ENCODE measurements at places on chromosomes 6 and 20.

DNA sequence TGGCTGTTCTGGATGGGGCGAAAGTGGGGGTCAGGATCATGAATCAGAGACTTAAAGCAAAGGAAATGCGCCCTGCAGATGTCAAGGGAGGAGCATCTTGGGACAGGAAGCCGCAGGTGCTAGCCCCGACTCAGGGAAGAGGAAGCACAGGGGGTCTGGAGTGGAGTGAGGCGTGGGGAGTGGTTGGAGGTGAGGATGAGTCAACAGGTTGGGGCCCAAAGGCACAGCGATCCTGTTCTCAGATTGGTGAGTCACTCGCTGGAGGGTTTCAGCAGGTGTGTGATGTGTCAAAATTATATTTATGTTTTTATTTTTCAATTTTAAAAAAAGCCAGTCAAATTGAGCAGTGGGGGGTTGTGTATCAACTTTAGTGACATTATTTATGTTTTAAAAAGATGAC is 19.0 kb downstream of the PACSIN1 start:
- no peak for DNase-seq

- no peak for DNase-seq
Observed at GRCh38 chr6:17714879-17715851, 8.4 kb upstream of the NUP153 start.

- DNase-seq, result no peak
Observed at GRCh38 chr6:151096255-151096612, 143.5 kb upstream of the AKAP12 start.

GRCh38 chr20:53405139-53405538 is 188.5 kb downstream of the ZNF217 start:
- no peak for DNase-seq

DNA sequence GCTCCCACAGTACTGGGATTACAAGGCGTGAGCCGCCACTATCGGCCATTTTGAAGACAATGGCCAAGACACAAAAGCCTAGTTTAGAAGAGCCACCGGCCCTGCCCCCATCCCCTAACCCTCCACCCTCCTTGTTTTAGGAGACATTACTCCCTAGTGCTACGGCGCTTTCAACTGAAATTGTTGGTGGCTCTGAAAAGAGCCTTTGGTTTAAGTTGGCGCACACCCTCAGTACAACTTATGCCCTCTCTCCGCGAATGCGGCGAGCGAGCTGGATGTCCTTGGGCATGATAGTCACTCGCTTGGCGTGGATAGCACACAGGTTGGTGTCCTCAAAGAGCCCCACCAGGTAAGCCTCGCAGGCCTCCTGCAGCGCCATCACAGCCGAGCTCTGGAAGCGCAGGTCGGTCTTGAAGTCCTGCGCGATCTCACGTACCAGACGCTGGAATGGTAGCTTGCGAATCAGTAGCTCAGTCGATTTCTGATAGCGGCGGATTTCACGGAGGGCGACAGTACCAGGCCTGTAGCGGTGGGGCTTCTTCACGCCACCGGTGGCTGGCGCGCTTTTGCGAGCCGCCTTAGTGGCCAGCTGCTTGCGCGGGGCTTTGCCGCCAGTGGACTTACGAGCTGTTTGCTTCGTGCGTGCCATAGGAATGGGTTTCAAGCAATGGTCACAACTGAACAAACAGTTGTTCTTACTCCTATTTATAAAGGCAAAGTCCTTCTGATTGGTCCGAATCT is 114.9 kb upstream of the BTN3A2 start:
- peak; percentile 53 for DNase-seq

GRCh38 chr6:168468045-168468444 is 27.1 kb downstream of the SMOC2 start:
- no peak for DNase-seq

GRCh38 chr6:84329077-84329476 is 101.6 kb upstream of the CEP162 start:
- DNase-seq, result no peak

- DNase-seq, result peak; percentile 37
Observed at GRCh38 chr20:25623225-25623735, 534 bp downstream of the NANP start.

GRCh38 chr6:163592872-163593271 is 178.4 kb downstream of the QKI start:
- DNase-seq, result no peak

DNA sequence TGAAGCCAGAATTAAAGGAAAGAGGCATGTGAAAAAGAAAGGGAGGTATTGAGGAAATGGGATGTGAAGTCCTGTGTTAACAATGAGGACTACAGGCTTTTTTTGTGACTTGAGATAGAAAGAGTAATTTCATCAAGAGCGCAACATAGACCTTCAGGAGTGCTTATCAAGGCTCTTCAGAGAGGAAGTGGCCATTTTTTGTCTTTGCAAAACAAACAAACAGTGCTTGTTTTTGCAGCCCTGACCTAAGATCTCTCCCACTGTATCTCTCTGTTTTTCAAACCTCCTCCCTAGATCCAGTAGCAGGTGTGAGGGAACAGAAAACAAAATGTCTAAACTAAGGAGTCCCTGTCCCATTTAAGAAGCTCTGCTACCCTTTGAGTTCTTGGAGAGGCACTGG is 710.3 kb upstream of the MARCKS start:
- no peak for DNase-seq

DNA sequence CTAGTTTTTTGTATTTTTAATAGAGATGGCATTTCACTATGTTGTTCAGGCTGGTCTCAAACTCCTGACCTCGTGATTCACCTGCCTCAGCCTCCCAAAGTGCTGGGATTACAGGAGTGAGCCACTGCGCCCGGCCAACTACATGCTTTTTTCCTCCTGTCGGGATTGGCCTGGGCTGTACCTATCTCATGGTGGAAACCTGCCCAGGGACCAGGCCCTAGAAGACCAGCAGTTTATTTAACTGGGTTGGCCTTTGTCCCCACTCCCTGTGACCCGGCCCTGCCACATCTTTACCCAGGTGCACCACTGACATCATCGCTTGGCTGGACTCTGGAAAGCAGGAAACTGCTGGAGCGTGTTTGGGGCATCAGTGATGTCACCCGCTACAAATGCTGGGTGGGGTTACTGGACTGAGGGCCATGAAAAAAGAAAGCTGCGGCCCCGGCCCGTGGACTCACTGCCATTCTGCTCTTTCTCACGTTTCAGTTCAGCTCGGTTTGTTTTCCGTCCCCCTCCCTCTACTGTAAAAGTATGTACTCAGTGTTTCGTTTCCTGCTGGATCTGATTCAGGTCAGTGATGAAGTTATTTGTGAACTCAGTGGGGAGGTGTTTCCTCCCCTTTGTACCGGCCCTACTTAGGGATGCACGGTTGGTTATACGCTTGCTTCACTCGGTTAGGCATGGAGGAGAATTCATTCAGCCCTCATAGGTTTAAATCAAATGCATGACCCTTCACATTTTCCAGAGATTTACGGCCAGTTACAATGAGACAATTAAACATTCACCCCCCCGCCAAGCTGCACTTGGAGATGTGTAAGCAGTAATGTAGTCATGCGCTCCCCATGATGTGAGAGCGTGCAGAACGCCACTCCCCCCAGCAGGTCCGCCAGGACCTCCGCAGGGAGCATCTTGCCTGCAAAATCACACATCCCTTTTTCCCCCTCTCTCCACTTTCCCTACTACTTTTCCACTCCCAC is 179.3 kb downstream of the MTHFD1L start:
- peak; percentile 63 for DNase-seq

DNA sequence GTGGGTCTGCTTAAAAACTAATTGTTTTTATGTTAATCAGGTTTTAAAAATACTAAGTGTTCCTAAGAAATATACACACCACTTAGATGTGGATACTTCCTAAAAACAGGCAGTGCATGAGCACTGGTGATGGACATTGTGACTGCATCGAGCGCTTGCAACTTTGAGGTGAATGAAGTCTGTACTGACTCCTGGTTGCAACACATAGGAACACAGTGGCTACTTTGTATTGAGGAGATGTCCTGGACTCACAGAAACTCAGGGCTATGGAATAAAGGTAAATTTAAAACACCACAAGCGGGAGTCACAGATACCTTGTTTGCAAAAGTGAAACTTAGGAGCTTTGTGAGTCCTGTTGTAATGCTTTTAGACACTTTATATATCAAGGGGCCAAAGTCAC is 55.6 kb upstream of the POLR1H start:
- DNase-seq, result no peak

DNA sequence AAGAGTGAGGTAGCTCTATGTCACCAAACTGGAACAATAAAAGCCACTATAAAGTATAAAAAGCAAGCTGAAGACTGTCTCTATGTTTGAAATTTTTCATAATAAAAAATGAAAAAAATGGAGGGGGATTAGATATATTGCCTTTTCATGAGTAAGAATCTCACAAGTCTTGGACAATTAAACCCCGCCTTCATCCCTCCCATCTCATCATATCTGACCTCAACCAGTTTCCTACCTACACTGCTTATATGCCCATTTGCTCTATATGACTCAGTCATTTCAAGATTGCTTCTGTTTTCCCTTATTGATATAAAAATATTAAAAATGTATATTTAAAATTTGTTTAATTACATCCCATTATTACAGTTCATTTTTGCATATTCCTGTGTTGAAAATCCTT is 2.9 kb upstream of the TRIM39 start:
- DNase-seq, result no peak

DNA sequence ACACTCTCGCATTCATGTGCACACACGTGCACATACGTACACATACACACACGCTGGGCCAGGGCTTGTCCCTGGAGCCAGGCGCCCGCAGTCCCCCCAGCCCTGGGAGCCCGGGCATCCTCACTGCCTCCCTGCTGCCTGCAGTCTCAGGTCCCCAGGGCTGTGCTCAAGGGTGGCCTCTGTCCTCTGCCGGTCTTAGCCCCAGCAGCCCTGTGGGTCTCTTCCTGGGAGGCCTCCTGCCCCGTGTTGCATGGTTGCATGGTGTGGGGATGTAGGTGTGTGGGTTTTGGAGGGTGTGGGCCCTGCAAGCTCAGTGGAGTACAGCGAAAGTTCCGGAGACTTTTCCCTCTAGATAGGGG is 101.5 kb downstream of the TMEM242 start:
- DNase-seq, result no peak

- DNase-seq, result no peak
Observed at GRCh38 chr20:49585585-49586245, 17.8 kb upstream of the PTGIS start.

DNA sequence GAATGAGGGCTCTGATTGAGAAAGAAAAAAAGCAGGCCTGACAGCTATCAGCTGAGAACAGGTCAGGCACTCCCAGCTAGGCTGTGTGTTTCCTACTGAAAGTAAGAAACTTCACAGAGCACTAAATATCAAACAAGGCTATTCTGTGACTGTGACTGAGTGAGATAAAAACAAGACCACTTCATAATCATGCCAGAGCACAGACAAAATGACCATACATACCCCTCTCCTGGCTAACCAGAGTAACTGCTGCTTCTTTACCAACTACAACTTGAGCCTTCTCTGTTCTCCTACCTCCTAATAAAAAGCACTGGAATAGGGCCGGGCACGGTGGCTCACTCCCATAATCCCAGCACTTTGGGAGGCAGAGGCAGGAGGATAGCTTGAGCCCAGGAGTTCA is 6.8 kb upstream of the BTN1A1 start:
- no peak for DNase-seq

- DNase-seq, result no peak
Observed at GRCh38 chr20:24866008-24866407, 83.1 kb upstream of the CST7 start.

DNA sequence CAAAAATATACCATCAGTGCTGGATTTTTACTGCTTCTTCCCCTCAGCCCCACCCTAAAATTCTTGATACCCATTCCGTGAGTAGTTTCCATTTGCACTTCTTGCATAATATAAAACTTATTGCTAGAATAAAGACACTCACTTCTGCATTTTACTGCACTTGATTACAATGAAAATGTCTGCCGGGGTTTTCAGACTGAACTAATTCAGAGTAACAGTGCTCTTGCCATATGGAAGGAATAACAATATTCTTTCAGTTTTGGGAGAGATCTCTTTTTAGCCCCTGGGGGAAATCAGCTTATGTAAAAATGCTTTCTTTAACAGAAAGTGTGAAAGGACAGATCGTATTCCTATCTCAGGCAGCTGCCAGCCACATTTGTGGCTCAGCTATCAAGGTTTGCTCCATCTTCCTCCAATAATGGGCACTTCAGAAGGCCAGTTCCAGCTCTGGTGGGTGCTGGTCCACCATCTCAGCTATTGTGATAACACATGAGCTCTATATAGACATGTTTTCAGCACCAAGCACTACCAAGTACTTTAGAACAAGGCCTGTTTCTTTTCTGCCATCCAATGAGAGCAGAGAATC is 8.9 kb downstream of the SMLR1 start:
- DNase-seq, result no peak

- no peak for DNase-seq
Observed at GRCh38 chr6:124536157-124536841, 425.9 kb upstream of the RNF217 start.

DNA sequence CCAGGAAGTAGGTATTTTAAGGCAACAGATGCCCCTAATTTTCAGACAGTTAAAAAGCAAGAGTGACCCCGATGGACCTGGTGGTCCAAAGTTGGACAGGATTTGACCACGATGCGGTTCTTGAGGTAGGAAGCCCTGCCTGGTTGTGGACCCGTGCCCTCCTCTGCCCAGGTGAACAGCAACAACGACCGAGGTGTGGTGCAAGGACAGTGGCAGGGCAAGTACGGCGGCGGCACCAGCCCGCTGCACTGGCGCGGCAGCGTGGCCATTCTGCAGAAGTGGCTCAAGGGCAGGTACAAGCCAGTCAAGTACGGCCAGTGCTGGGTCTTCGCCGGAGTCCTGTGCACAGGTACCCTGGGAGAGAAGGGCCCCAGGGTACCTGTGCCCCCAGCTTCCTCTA is 18.7 kb downstream of the TGM6 start:
- DNase-seq, result no peak

- no peak for DNase-seq
Observed at GRCh38 chr20:10474606-10475184, 39.6 kb downstream of the SLX4IP start.

- DNase-seq, result peak; percentile 92
Observed at GRCh38 chr6:109381747-109382575, at the start of gene CD164. CD164 (minus strand) TSS chr6:109382467; CDS start chr6:109382378, 89 bp downstream.

GRCh38 chr6:45658400-45658799 is 280.7 kb upstream of the SUPT3H start:
- no peak for DNase-seq

GRCh38 chr20:1566701-1567100 is 9.2 kb upstream of the SIRPD start:
- no peak for DNase-seq

DNA sequence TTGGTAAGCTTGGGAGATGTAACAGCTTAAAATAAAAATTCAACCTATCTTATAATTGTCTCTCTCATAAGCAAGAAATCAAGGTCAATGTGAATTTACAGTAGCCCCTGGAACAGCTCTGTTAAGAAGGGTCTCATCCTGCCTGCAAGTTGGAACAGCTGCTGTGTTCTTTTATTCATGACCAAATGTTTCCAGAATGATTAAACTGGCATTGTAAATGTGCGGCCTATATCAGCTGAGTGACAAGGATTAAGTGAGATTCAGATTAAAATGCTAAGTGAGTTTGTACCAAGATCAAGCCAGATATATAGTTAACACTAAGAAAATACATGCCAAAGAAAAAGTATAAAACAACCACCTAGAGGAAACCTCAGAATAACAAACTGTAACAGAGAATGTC is 45.3 kb upstream of the NRSN1 start:
- no peak for DNase-seq

GRCh38 chr20:11712639-11713160 is 205.0 kb upstream of the BTBD3 start:
- no peak for DNase-seq

GRCh38 chr6:31861919-31862343 is 690 bp downstream of the NEU1 start:
- DNase-seq, result no peak

Data from nephron progenitor cell (in vitro differentiated cells).